ENCODE measurements at places on chromosomes 12 and 14. TPM values are rescaled to one million over a fixed set of nuclear protein-coding genes. Genes with fewer than 3 reads are reported as not detected.

Gene PAX9
- not detected for total RNA-seq

DNA sequence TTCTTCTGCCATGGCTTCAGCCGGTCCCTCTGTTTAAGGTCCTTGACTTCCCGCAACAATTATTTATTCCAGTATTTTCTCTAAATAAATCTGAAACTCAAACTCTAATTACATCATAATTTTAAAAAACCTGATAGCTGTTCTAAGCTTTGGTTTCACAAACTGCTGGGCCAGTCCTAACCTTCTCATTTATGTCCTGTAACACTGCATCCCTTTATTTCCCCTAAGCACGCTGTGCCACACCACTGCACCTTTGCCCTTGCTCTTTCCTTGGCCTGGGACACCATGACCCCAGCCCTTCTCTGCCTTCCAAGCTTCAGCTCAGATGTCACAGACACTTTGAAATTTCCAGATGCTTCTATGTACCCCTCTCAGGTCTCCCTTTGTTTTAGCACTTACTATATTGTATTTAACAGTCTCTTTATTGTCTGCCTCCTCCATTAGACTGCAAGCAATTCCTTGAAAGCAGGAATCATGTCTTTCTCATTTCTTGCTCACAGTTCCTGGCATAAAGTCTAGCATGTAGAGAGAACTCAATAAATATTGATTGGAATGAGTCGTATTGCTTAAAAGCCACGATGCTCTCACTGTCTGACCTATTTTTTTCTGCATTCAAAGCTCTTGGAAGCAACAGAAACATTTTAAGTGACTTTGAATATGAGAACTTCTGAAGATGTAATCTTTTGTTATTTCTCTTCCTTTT lies 111.1 kb downstream of the ERGIC2 start:
- no peak overlapping the region for H3K27ac ChIP-seq
- H3K4me1 ChIP-seq, result no peaks in the 10 kb centered on the region
- no peak for DNase-seq
- H3K27me3 ChIP-seq, result no peaks in the 10 kb centered on the region
- no peaks in the 10 kb centered on the region for H3K36me3 ChIP-seq

DNA sequence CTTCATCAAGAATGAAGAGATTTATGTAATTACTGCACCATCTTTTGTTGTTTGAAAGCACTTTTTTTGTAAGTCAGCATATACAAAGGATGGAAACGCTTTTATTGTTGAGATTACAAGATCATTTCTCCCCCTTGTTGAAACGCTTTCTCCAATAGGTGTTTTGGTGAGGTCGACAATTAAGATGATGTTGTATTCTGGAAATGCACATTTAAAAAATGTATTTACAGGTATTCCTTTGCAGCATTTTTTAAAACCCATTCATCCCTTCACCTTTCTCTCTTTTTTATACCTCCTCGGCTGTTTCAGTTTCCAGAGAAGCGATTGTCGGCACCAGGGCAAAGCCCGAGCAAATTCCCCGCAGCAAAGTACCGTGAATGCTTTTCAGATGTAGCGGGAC lies 499.9 kb downstream of the VRK1 start:
- no peaks in the 10 kb centered on the region for H3K4me1 ChIP-seq
- no peaks in the 10 kb centered on the region for H3K27me3 ChIP-seq
- no peak overlapping the region for H3K4me3 ChIP-seq
- no peak overlapping the region for H3K27ac ChIP-seq
- H3K36me3 ChIP-seq, result no peaks in the 10 kb centered on the region
- DNase-seq, result no peak

GRCh38 chr14:33375786-33376185 lies 437.1 kb downstream of the NPAS3 start:
- no peaks in the 10 kb centered on the region for H3K36me3 ChIP-seq
- H3K4me3 ChIP-seq, result no peak overlapping the region
- no peak for DNase-seq
- H3K4me1 ChIP-seq, result no peaks in the 10 kb centered on the region
- H3K27ac ChIP-seq, result no peak overlapping the region

Gene DEPDC4
- 1.1 TPM for total RNA-seq

Gene LAG3
- total RNA-seq, result 14.2 TPM

GRCh38 chr12:92556141-92556540 lies 146.6 kb upstream of the PLEKHG7 start:
- DNase-seq, result no peak
- no peak overlapping the region for H3K27ac ChIP-seq
- no peak overlapping the region for H3K4me3 ChIP-seq
- no peaks in the 10 kb centered on the region for H3K27me3 ChIP-seq

DNA sequence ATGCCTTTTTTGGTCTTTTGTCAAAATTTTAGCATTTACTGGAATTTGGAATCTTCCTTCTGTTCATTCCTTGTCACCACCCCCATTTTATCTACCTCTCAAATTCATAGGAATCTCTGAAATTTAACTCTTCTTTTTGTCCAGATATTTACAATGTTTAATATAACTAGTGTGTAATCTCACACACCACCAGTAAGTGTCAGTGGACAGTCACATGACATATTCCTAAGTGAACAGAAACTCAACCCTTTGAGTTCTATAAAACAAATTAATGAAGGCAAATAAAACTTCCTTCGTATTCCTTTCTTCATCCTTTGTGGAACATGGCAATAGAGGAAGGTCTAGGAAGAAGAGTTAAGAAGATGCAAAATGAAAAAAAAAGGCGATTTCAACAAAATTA lies 26.6 kb downstream of the ATF7 start:
- H3K4me3 ChIP-seq, result no peak overlapping the region
- DNase-seq, result no peak
- peaks cover 5% of the 10 kb centered on the region for H3K4me1 ChIP-seq
- H3K27me3 ChIP-seq, result no peaks in the 10 kb centered on the region

DNA sequence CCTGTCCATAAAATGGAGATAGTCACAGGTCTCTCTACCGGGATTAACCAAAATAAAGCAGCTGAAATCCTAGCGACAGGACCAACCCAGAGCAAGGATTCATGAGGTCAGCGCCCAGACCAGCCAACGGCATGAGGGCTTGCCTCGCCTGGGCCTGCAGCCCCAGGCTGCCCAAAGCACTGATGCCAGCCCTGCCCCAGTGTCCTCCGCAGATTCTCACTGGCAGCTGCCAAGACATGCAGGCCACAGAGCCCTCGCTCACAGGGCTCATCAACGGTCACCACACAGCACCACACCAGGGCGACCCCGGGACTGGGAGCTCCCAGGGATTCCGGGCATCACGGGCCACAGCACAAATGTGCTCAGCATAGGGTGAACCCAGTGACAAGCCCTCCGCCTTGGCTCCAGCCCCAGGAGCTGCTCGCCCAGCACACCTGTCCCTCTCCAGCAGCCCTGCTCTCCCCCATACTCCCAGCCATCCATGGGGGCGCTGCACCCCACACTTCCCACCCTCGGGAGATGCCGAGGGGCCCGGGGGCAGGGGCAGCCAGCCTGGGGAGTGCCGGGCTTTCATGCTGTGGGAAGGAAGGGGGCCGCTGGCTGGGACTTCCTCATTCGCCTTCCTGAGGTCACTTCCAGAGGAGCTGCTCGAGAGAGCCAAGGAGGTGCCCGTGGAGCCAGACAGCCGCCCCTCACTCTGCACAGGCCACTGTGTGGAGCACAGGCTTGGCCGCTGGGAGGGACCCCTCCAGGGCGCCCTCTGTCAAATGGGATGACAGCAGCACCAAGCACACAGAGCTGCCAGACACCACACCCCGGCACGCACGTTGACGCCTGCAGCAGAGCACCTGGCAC lies 14.1 kb downstream of the RAB35 start:
- H3K27me3 ChIP-seq, result no peaks in the 10 kb centered on the region
- H3K4me1 ChIP-seq, result peaks cover 24% of the 10 kb centered on the region
- no peak for DNase-seq

- DNase-seq, result no peak
- H3K27me3 ChIP-seq, result no peaks in the 10 kb centered on the region
- no peaks in the 10 kb centered on the region for H3K36me3 ChIP-seq
- no peak overlapping the region for H3K4me3 ChIP-seq
Observed at GRCh38 chr14:93056166-93056839, 59.4 kb downstream of the ITPK1 start.

- H3K36me3 ChIP-seq, result no peaks in the 10 kb centered on the region
- H3K27ac ChIP-seq, result no peak overlapping the region
- no peaks in the 10 kb centered on the region for H3K4me1 ChIP-seq
- no peak overlapping the region for H3K4me3 ChIP-seq
- no peaks in the 10 kb centered on the region for H3K27me3 ChIP-seq
- DNase-seq, result no peak
Observed at GRCh38 chr14:104656014-104656714, 33.3 kb upstream of the INF2 start.

Gene ADGRD1
- total RNA-seq, result 75.3 TPM

DNA sequence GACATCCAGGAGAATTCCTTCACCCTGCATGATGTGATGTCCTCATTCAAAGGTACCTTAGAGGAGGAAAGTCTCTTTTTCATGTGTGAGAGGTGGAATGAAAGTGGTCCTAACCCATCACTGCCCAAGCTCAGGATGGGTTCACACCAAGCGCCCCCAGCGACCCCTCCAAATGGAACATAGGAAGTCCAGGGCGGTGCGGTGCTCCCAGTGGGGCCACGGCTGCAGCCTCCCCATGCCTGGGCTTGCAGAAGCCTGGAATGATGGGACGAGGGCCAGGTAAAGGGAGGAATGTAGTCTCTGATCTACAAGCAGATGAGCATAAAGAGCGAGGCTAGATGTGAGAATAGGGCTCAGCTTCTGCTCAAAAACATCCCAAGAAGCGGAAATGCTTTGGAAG lies 196.3 kb downstream of the TTC7B start:
- no peaks in the 10 kb centered on the region for H3K27me3 ChIP-seq
- no peak overlapping the region for H3K27ac ChIP-seq
- DNase-seq, result no peak
- H3K36me3 ChIP-seq, result no peaks in the 10 kb centered on the region

Gene LMNTD1
- not detected for total RNA-seq

Gene TAS2R19
- total RNA-seq, result 5.2 TPM

GRCh38 chr12:122080149-122081082 lies 1.9 kb downstream of the MLXIP start:
- DNase-seq, result peak; percentile 69
- peaks cover 13% of the 10 kb centered on the region for H3K4me1 ChIP-seq
- no peaks in the 10 kb centered on the region for H3K27me3 ChIP-seq
- H3K36me3 ChIP-seq, result no peaks in the 10 kb centered on the region
- peak overlapping the region; percentile 70 for H3K27ac ChIP-seq
- H3K4me3 ChIP-seq, result peak overlapping the region; percentile 64

Gene SLCO1B1
- total RNA-seq, result not detected

- no peak for DNase-seq
- no peaks in the 10 kb centered on the region for H3K27me3 ChIP-seq
- H3K27ac ChIP-seq, result no peak overlapping the region
- no peak overlapping the region for H3K4me3 ChIP-seq
- H3K36me3 ChIP-seq, result no peaks in the 10 kb centered on the region
- H3K4me1 ChIP-seq, result no peaks in the 10 kb centered on the region
Observed at GRCh38 chr14:92959761-92960680, 37.1 kb downstream of the CHGA start.

- H3K36me3 ChIP-seq, result no peaks in the 10 kb centered on the region
- no peaks in the 10 kb centered on the region for H3K27me3 ChIP-seq
- no peaks in the 10 kb centered on the region for H3K4me1 ChIP-seq
- H3K27ac ChIP-seq, result no peak overlapping the region
Observed at GRCh38 chr14:76820700-76821099, 5.5 kb upstream of the LRRC74A start.

Gene FGF6
- not detected for total RNA-seq

Gene CPSF6
- 46.2 TPM for total RNA-seq

DNA sequence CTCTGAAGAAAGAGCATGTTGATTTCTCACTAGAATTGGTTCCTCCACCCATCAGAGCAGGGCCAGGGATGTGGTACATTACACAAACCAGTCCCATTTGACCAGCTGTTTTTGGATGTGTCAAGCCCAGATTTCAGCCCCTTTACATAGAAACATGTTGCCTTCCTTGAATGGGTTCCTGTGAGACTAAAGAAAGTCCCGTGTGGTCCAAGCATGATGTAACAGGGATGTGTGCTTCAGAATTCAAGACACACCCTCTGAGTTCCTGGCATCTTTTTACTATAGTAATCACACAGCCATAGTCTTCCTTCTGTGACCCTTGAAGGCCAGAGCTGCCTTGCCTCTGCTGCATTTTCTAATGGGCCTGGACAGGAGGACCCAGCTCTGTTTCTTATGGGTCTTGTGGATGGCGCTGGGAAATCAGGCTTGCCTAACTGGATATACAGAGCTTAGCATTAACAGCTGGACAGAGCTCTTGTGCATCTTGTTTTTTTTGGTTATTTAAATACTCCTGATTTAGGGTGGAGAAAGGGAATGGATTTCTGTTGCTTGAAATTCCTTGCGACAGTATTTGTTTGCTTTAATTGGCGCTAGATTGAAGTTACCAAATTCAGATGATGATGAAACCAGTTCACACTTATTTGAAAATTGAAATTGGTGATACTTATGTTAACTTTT lies 341.0 kb downstream of the ZFP36L1 start:
- H3K27me3 ChIP-seq, result no peaks in the 10 kb centered on the region
- H3K36me3 ChIP-seq, result no peaks in the 10 kb centered on the region
- H3K4me1 ChIP-seq, result peaks cover 2% of the 10 kb centered on the region
- H3K4me3 ChIP-seq, result no peak overlapping the region

GRCh38 chr12:102347811-102348210 lies 132.6 kb downstream of the IGF1 start:
- H3K27ac ChIP-seq, result no peak overlapping the region
- no peak for DNase-seq
- H3K4me1 ChIP-seq, result peaks cover 11% of the 10 kb centered on the region
- H3K4me3 ChIP-seq, result no peak overlapping the region
- no peaks in the 10 kb centered on the region for H3K36me3 ChIP-seq
- no peaks in the 10 kb centered on the region for H3K27me3 ChIP-seq

Gene CAPZA3
- not detected for total RNA-seq

DNA sequence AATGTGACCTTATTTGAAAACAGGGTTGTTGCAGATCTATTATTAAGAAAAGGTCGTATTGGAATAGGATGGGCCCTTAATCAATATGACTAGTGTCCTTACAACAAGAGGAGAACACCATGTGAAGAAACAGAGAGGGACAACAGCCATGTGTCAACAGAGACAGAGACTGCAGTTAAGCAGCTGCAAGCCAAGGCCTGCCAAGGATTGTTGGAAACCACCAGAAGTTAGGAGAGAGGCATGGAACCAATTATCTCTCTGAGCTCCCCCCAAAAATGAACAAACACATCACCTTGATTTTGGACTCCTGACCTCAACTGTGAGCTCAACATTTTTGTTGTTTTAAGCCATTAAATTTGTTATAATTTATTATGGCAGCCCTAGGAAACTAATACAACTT lies 214.6 kb upstream of the PRKD1 start:
- no peak for DNase-seq
- no peaks in the 10 kb centered on the region for H3K36me3 ChIP-seq
- H3K27me3 ChIP-seq, result no peaks in the 10 kb centered on the region
- no peak overlapping the region for H3K27ac ChIP-seq

GRCh38 chr14:24171422-24172260 lies at the start of gene REC8:
Gene REC8 (plus strand): TSS chr14:24172080. CDS start chr14:24172553, 473 bp downstream.
- no peak within 1 kb of the TSS for H3K27ac ChIP-seq
- H3K4me3 ChIP-seq, result peak within 1 kb of the TSS; percentile 17
- H3K36me3 ChIP-seq, result no peaks in the 10 kb centered on the region
- H3K27me3 ChIP-seq, result no peaks in the 10 kb centered on the region

DNA sequence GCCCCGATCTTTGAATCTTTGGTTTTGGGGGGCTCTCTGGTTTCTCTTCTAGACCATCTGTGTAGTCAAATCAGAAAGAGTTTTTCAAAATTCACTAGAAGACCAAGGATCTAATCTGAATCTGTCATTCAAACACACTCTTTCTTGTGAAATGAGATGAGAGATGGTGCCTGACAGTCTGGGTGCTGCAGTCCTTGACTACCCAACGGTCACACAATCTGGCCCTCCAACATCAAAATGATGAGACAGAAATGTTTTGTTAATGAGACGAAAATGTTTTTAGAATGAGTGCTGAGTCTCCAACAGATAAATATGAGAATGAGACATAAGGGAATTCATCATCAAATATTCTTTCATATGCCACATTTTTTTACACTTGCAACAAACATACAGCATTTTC lies 695.7 kb upstream of the USP15 start:
- DNase-seq, result no peak
- no peak overlapping the region for H3K4me3 ChIP-seq
- no peaks in the 10 kb centered on the region for H3K4me1 ChIP-seq

Gene SYCP3
- total RNA-seq, result not detected
